ENCODE measurements at places on chromosomes 2 and 18.

DNA sequence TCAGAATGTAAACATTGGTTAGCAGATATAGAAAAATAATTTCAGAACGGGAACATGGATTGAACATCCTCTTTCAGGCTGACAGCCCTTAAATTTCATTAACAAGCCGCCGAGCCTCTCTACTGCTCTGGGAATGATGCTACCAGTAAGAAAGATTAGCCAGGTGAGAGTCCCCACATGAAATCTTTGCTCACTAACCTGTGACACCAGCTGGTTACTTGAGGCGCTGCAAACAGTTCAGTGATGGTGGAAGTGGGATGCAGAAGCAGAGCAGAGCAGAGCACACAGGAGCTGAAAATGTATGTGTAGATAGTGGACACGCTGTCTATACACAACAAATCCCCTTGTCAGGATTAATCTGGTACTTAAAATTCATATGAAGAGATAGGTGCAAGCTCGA lies 721.1 kb downstream of the DPP10 start:
- DNase-seq: no peak

DNA sequence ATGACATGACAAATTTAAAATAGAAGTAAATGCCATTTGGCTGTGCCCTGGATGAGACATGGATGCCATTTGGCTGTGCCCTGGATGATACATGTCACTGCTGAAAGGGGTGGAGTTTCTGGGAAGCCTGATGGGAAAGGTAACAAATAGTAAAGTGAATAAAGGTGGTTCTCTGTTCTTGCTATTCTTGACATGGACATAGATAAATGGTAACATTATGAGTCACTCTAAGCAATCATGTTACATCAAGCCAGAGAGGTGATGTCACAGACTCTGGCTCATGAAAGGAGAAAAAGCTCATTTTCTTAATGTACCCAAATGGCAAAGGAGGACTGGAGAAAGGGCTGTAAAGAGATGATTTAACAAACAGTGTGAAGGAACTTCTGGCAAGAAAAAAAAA lies 86.4 kb downstream of the EML6 start:
- DNase-seq: no peak

GRCh38 chr2:219707496-219708285 lies 80.3 kb downstream of the SLC4A3 start:
- no peak for DNase-seq

GRCh38 chr2:98164256-98164655 lies 77.3 kb downstream of the VWA3B start:
- DNase-seq: no peak

- no peak for DNase-seq
Measured at GRCh38 chr18:49014605-49015267, 64.0 kb upstream of the SMAD7 start.

GRCh38 chr2:209570194-209570593 lies 146.3 kb downstream of the MAP2 start:
- DNase-seq: no peak

- DNase-seq: no peak
Measured at GRCh38 chr2:17171446-17172049, 346.7 kb downstream of the RAD51AP2 start.

DNA sequence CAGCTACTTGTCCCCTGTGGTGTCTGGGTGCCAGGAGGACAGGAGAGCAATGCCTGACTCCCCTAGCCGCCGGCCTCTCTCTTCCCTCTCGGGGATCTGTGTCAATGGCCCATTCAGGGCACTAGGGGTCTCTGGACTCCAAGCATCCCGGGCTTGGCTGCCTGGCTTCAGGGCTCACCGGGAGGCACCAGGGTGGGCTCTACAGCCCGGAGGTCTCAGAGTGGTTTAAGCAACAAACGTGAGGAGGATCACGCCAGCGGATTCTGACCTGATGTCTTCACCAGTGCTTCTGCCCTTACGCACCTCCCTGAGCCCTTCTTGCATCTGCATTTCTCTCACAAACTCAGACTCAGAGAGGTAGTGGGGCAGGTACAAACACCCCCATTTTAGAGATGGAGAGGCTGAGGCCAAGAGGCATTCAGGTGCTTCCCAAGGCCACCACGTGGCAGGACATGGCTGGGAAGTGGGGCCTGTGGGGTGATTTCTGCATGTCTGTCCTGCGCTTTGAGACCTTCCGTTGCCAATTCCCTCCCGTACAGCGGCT lies 243.0 kb downstream of the CELF4 start:
- no peak for DNase-seq

- no peak for DNase-seq
Measured at GRCh38 chr2:19611491-19612332, 253.3 kb upstream of the OSR1 start.

DNA sequence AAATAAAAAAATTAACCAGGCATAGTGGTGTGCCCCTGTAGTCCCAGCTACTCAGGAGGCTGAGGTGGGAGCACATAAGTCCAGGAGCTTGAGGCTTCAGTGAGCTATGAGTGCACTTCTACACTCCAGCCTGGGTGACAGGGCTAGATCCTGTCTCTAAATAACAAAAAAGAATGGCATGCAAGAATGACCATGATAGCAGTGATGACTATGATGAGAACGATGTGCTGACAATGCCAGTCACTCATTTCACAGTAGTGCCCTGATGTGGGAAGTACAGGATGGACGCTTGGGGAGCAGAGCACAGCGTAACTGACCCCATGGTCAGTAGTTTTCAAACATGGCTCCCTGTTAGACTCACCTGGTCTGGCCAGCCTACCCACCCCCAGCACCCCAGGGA lies 139.1 kb downstream of the VAPA start:
- DNase-seq: no peak

- DNase-seq: no peak
Measured at GRCh38 chr2:223580951-223581350, 21.2 kb downstream of the SCG2 start.

Data from cortex of kidney (tissue), 1 donor.